ENCODE measurements at places on chromosomes 2 and 18.
A peak's percentile ranks its signal among the peaks of the same experiment; 100 is the strongest.

- DNase-seq = no peak
These were observed 27.9 kb upstream of the GLI2 start for GRCh38 chr2:120707816-120708215.

DNA sequence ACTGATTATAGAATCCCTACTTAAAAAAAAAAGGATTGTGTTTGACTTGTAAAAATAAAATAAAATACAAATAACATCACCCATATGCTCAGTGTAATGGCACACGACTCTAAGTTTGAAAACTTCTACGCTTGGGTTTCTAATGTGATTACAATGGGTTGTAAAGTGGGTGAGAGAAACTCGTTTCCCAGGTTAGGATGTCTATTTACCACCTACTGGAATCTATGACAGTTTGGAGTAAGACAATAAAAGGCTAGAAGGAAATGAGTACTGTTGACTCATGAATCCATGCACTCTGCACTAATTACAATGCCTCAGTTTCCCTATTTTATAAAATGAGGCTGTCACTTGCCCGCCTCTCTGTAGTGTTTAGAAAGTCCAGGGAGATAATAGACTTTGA, 204.2 kb upstream of the FBXO11 start:
- no peak for DNase-seq

- DNase-seq = no peak
These were observed 2.0 kb upstream of the PLEKHB2 start for GRCh38 chr2:131103165-131103564.

GRCh38 chr2:9990736-9991135, 39.2 kb downstream of the GRHL1 start:
- no peak for DNase-seq

- DNase-seq = no peak
These were observed 18.3 kb downstream of the ZNF892 start for GRCh38 chr2:95225658-95226057.

DNA sequence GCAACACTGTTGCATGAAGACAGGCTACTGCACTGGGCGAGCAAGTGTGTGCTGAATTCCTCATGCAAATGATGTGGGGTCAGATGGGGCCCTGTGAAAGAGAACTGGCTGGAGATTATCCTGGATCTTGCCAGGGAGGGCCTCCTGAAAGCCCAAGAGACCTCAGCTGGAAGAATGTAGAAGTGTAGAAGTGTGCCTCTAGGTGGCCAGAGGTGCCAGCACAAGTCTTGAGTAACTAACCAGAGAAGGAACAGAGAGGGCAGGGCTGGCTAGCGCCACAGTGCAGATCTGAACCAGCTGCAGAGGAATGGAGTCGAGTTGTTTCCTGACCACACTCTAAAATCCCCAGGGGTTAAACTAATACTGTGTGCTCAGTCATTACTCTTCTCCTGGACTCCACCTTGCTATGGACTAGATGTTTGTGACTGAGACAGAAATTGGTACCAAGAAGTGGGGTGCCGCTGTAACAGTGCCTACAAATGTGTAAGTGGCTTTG, 399.3 kb downstream of the LRATD1 start:
- no peak for DNase-seq

GRCh38 chr2:230879891-230880290, 15.1 kb downstream of the ITM2C start:
- DNase-seq = no peak

- DNase-seq = no peak
These were observed 102.3 kb downstream of the CDCA7 start for GRCh38 chr2:173456960-173457359.

DNA sequence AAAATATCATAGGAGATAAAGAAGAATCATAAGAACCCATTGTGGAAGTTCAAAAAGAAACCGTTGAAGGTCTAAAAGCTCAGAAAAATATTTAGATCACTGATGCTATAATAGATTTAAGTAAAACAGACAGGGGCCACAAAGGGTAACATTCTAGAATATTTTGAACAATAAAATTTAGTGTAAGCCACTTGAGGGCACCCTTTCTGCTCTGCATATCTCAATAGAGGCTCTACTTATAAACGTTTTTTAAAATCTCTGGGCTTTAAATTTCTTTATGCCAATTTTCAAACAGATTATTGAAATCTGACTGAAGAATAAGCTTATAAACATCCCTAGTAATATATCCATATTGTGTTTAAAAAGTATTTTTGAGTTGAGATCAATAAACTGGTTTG, 57.6 kb upstream of the IL1RL1 start:
- DNase-seq = no peak

- DNase-seq = no peak
These were observed 345.3 kb upstream of the CDH20 start for GRCh38 chr18:60987963-60988362.

DNA sequence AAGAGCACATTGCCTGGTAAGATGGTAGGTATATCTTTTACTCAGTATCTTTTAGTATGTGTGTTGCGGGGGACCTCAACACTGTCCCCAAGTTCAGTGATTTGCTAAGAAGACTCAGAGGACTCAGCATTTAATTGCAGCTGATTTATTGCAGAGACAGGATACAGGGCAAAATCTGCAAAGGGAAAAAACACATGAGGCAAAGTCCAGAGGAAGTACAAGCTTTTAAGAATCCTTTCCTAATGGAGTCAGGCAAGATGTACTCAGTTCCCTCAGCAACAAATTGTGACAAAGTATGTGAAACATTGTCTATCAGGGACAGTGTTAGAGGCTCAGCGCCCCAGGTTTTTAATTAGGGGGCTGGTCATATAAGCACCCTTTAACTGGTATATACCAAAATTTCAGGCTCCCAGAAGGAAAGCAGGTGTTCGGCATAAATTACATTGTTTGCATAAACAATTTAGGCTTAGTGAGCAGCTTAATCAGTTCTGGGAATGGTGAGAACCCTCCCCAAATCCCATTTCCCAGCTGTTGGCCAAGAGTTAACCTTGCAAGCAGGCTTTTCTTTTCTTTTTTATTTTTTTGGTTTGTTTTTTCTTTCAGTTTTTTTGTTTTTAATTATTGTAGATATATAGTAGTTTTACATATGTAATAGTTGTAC, 41.7 kb downstream of the RAB3GAP1 start:
- DNase-seq = no peak

DNA sequence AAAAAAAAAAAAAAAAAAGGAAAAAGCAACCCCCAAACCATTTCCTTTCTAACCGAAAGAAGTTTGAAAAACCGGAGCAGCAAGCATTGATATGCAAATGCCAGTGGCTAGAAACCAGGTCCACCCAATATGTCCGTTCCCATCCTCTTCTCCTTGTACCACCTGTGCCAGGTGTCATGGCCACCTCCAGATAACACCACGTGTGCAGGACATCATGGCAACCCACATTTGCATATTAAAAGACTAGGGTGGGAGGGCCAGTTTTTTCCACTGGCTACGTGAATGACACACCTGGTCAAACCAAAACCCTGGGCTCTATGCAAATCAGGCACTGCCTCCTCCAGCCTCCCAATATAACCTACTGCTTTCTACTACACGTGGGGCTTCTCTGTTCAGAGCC, 303.3 kb upstream of the GULP1 start:
- DNase-seq = no peak

DNA sequence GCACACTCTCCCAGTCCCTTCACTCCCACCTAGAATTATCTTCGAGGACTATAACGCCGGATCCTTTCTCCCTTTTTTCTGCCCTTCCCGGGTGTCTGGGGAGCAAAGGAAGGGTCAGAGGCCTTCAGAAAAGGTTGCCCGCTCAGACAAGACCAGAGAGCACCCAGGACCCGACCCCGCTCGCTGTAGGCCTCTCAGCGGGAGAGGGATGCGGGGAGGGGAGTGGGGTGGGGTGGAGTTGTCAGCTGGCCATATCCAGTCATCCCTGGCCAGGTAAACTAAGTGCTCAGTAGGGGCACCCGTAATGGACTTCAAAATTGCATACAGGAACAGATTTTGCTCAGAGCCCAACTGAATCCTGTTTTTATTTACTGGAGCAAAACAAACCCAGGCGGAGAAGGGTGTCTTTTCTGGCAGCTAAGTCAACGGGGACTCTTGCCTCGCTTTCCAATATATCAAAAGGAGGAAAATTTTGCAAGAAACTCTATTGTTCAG, 65.0 kb downstream of the NOL4 start:
- no peak for DNase-seq

- peak; percentile 86 for DNase-seq
These were observed 157.8 kb downstream of the BCL2 start for GRCh38 chr18:63161761-63162195.

GRCh38 chr2:190506666-190507065, 27.9 kb downstream of the NEMP2 start:
- DNase-seq = no peak

- no peak for DNase-seq
These were observed 11.9 kb upstream of the SLC40A1 start for GRCh38 chr2:189592353-189592984.

- DNase-seq = no peak
These were observed 470.2 kb downstream of the TXNL1 start for GRCh38 chr18:56168049-56168781.

DNA sequence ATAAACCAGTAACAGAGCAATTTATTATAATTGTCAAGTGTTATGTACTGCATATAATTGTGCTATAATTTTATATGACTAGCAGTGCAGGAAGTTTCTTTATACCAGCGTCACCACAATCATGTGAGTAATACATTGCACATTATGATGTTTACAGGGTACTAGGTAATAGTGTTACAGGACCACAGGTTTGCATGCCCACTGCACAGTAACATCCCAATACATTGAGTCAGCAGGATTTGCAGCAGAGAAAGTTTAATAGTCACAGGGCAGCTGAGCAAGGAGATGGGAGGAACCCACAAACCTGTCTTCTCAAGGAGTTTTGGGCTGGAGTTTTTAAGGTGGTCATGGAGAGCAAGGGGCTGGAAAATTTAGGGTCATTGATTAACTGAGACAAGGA, 1042.9 kb upstream of the ACVR2A start:
- DNase-seq = no peak

DNA sequence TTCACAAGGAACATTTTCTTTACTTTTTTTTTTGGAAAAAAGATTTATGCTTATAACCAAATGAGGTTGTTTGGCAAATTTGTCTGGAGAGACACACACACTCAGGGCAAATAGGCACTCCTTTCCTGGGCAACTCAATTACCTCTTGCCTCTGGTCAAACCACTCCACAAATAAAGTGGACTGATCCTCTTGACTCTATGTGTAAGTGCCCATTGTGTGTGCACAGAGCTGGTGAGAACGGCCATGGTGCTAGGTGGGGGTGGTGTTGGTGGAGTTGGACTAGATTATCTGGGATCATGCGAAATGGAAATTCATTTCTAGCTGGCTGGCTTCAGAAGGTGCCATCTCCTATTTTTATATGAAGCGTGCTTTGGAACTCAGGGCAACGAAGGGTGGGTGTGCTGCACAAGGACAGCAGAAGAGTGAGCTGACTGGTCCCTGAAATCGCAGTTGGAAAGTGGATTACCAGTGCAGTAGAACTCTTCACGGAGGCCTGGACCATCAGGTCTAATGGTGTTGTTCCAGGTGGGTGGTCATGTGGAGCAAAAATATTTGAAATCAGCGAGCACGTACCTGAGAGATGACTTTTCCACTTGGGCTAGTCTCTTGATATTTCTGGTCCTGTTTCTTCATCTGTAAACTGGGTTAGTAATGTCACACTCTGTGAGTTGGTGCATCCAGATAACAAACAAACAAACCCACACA, 149.9 kb downstream of the RPIA start:
- no peak for DNase-seq

DNA sequence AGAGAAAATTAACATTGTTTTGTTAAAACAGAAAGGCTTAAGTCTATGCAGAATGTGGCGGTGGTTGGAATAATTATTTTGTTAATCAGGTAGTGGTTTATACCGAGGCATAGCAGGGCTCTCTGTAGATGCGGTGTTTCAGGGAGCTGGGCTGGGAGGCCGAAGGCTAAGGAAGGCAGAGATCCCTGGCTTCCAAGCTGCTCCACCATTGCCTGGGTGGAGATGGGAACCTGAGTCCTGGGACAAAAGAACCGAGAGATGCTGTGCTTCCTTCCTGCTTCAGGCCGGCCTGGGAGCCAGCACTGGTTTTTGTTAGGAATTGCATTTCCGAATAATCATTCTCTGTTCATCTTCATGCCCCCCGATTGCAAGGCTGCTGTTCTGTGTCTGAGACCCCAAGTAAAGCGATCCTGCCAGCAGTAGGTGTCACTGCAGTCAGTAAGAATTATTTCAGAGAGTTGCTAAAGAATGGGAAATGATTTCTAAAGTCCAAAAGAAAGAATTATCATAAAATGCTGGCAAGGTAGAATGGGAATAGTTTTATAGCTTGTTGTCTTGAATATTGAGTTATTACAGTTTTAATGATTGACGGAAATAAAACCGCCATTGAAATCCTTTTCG, 824.9 kb downstream of the GALR1 start:
- DNase-seq = no peak

DNA sequence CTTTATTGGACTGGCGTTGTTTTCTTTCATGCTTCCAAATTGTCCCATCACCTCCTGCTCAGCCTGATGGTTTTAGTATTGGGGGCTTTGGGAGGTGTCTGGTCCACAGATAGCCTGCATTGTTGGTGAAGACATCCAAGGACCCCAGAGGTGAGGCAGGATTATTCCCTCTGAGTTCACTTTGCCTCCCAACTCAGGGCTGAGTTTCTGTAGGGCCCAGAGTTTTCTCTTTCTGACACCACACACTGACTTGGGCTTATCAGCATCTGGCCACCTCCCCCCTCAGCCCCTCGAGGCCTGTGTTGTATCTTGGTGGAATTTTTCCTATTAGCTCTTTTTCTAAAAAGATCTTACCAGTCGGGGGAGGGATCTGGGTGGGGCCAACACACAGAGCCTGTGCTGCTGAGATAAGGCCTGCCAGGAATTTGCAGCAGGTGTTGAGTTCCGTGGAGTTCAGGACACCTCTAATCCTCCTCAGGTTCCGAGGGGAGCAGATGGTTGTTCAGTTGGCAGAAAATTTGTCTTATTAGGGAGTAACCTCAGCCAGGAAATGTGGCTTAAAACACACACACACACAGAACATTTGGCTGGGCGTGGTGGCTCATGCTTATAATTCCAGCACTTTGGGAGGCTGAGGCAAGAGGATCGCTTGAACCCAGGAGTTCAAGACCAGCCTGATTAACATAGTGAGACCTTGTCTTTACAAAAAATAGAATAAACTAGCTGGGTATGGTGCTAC, 7.3 kb downstream of the EMILIN2 start:
- DNase-seq = no peak

DNA sequence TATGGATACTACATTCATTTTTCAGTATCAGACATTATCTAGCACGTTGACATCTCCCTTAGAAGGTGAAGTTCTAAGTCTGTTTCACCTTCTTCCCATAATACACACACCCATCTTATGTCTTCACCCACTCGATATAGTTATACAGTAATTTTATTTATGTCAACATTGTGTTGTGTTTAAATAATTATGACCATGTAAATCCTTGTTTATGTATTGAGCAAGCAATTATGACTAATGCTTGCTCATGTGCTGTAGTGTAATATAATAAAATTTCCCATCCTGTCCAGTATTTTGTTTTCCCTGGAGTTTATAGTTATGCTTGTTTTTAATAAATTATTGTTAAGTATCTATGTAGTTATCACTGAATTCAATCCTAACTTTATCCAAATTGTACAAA, 163.2 kb downstream of the MTX2 start:
- no peak for DNase-seq

DNA sequence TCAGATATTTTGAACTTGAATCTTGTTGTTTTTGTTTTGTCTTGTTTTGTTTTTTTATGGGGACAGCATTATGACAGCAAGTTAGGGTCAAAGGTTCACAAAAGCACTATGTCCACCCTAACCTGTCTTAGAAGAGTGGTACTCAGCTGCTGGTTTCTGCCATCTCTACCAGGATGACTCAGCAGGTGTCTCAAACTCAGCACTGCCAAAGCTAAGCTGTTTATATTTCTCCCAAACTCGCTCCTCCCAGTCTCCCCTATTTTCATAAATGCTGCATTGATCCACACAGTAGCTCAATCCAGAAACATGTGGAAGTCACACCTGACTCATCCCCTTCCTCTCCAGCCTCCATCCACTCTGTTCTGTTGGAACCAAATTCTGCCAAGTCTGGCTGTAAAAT, 134.9 kb downstream of the ZBTB7C start:
- DNase-seq = no peak

Data from activated CD4-positive, alpha-beta T cell treated with anti-CD3 and anti-CD28 coated beads for 48 hours (primary cell).